EL (cell line): ENCODE measurements at places on chromosomes 1 and 21.

- peak; percentile 24 for DNase-seq
These were observed 6.1 kb downstream of the AADACL4 start for GRCh38 chr1:12649971-12650421.

DNA sequence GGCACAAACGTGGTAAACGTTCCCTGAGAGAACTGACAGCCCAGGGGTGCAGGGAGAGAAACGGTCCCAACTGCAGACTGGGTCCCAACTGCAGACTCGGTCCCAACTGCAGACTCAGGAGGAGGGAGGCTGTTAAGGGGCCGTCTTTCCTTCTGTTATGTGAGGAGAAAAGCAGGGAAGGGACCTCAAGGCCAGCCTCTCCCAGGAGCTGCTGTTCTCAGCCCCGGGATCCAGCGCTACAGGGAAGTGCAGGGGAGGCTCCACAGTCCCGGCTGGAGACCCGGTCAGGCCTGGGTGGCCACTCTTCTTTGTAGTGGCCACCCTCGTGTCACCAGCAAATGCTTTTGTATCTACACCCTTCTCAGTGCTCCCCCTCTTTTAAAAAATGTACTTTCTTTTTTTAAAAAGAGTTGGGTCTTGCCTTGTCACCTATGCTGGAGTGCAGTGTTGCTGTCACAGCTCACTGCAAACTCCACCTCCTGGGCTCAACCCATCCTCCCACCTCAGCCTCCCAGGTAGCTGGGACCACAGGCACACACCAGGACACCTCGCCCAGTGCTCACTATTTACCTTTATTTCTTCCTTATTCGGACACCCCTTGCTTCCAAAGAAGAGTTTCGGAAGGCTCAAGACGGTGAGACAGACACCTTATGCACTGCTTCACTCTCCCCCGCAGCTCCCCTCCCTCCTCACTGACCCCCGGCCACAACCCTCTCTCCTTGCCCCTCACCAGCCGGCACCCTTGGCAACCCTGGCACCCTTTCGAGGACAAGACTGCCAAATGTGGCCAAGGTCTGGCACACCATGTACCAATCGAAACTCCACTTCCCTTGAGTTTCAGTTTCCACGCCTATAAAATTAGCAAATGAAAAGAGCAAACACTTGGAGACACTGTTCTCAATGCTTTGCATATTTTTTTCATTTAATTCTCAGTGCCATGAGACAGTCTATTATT is 21.8 kb downstream of the CAPN2 start:
- DNase-seq, result no peak

GRCh38 chr1:219050822-219051125 is 122.9 kb upstream of the LYPLAL1 start:
- no peak for DNase-seq

DNA sequence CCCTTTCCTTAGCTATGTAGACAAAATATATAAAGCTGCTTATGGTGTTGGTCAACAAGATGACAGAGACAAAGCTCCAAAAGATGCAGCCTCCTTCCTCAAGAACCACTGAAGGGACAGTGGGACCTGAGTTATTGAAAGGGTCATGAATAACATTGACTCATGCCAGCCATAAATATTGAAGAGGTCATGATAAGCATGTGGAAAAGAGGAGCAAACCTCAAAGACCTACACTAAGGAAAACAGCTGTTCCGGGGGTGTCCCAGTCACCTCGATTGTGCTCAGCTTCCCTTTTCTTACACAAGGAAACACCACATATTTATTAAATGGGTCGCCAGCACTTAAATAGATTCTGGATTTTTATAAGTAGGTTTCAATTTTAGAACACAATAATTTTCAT is 112.9 kb downstream of the PTPRC start:
- no peak for DNase-seq

DNA sequence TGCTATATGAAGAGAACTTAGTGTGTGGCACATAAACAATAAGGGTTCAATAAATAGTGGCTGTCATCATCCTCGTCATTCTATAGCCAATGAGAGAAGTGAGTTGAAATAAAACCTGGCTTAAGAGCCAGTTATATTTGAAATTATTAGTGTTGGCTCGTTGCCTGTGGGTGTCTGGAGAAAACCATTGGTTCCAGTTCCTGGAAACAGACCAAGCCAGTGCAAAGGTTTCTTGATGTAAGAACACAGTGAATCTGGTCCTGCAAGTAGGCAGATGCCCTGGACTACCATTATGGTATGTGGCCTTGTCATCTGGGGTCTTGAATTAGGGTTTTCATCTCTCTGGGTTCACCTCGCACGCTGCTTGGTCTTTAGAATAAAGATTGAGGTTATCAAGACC is 43.3 kb downstream of the URB2 start:
- DNase-seq, result no peak

DNA sequence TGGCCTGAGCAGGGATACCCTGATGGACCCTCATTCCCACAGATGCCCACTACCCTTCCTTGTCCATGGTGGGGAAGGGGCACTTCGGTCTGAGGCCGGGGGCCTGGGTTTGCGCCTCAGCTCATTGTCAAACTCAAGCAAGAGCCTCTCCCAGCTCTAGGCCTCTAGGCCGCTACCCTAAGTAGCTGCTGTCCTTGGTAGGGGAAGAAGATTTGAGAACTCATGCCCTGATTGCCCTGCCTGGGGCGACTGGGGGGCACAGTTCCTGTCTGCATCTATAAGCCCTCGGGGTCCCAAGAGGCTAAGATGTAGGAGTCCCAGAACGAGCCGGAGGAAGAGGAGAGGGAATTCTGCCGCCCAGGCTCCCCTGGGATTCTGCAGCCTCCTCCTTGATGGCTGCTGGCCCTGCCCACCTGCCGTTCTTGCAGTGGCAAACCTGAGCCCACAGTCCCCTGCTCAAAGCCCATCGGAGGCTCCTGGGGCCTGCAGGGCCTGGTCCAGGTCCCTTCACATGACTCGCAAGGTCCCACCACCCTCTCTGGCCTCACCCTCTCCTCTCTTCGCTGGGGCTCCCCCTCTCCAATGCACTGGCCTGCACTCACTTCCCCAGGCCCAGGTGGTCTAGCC is 20.4 kb upstream of the CASZ1 start:
- no peak for DNase-seq

DNA sequence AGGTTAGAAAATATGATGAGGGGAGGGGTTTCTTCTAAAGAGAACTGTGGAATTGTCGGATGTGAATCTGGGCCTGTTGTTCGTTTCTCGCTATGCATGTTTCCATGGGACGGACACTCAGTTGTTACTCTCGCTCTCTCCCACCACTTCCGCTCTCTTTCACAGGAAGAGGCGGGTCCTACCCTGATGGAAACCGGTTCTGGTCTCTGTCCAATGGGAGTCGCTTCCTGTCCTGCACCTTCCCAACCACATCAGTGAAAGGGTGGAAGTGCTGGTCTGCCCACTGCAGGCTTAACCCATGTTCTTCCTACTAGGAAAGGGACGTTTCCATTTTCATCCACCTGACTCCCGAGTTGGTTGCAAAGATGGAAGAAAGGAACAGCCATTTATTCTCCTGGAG is 119.4 kb downstream of the KCNJ15 start:
- no peak for DNase-seq

GRCh38 chr1:73842436-73842835 is 355.5 kb downstream of the LRRIQ3 start:
- DNase-seq, result no peak

- peak; percentile 92 for DNase-seq
These were observed 538.6 kb upstream of the ADAMTS5 start for GRCh38 chr21:27505516-27505915.

- DNase-seq, result peak; percentile 72
These were observed 18.9 kb downstream of the CAPN2 start for GRCh38 chr1:223731133-223731770.

DNA sequence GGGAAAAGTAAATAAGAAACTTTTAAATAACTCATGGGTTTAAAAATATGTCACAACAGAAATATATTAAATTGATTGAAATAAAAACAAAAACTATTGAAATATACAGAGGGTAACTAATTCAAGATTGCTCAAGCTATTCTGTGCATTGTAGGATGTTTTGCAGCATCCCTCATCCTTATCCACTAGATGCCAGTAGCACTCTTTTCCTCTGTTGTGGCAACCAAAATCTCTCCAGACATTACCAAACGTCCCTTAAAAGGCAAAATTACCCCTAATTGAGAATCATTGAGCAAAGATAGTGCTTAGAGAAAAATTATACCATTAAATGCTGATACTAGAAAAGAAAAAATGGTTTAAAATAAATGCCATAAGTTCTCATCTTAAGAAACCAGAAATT is 682.6 kb downstream of the RWDD3 start:
- DNase-seq, result peak; percentile 3

DNA sequence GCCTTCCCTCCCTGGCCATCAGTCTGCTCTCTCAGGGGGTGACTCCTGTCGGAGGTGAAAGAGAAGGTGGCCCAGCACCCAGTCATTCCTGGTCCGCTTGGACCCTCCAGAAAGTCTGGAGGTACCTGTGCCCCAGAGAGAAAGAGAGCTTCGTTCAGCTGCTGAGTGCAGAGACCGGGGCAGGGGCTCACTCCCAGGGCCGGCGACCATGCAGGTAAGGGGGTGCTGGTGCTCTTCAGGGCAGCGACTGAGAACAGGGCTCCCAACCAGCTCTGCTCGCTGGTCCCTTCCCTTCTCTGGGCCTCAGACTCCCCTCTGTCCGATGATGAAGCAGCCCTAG is 30.1 kb downstream of the HSPG2 start:
- no peak for DNase-seq

DNA sequence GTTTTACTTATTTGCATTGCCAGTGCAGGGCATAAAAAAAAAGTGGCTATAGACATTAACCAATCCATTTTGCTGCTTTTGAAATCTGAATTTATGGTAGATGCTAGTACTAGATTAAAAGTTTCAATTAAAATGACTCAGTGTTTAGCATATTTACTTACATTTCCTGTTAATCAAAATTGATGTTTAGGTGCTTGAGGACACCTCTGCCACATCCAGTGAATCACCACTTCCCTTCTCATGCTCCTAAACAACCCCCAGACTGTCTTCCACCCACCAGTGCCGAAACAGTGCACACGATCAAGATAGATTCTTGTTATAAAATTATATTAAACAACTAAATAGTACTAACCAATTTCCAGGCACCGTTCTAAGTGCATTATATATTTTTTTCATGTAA is 32.7 kb downstream of the HSD17B7 start:
- DNase-seq, result no peak

DNA sequence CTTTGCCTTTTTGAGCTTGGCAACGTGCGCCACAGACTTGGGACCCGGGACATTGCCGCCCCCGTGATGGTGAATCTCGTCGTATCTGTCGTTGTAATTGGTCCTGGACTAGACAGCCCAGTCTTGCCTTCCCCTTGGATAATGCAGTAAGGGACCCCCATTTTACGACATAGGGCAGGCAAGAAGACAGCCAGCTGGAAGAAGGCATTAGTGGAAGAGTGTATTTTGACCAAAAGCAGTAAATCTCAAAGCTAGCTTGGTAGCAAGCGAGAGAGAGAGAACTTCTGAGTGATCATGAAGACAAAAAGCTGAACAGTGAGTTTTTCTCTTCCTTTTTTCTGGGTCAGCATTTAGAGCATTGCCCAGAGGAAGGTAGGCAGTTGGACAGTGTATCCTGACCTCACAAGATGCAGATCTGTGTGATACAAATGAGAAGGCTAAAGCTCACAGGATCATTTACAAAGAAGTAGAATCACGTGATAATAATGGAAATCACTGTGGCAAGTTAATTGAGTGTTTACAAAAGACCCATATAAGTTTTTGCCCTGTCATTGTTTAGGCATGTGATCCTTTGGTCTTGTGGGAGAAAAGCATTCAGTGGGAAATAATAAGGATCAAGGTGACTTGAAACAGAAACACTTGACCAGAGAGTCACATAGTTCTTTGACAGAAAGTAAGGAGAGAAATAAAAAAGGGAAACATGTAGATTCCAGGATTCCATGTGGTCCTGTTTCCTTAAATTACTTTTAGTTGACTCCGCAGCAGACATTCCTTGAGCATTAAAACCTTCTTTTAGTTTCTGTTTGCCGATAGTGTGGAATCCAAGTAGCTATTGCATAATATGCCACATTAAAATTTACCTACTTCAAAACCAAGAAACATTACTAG is 66.3 kb downstream of the CNST start:
- peak; percentile 91 for DNase-seq

DNA sequence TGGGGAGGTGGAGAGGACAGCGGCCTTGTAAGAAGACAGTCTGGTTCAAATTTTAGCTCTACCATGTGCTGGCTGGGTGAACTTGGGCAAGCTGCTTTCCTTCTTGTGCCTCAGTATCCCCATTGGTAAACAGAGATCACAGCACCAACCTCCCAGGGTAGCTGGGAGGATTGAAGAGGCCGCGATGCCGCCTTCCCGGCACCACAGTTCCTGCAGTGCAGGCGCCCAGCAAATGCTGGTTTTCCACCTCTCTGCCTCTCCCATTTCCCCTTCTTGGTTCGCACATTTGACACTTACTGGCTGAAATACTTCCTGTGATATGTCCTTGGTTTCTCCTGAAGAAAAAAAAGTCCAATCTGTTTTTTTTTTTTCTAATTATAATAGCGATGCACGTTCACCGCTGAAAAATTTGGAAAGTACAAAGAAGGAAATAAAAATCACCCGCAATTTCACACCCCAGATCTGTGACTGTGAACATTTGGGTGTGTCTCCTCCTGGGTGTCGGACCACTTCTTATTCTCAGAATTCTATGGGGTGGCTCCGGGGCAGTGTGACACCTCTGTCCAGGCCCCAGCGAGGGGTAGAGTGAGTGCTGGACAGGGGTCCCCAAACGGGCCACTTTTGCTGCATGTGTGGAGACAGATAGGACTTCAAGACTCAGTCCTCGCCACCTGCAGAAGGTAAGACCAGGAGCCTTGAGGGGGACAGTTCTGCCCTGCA is 73.1 kb downstream of the RUNX3 start:
- no peak for DNase-seq

GRCh38 chr1:150552128-150552910 is 3.1 kb downstream of the ADAMTSL4 start:
- peak; percentile 91 for DNase-seq

- no peak for DNase-seq
These were observed 49.9 kb downstream of the CHRM3 start for GRCh38 chr1:239436286-239436685.
